Stimulated activated CD4-positive, alpha-beta T cell treated with anti-CD3 and anti-CD28 coated beads, Interleukin-12 subunit alpha, Interleukin-12 subunit beta, amount 100 ng/mL, for 24 hours (primary cell): ENCODE measurements at places on chromosomes 11 and 22.

DNA sequence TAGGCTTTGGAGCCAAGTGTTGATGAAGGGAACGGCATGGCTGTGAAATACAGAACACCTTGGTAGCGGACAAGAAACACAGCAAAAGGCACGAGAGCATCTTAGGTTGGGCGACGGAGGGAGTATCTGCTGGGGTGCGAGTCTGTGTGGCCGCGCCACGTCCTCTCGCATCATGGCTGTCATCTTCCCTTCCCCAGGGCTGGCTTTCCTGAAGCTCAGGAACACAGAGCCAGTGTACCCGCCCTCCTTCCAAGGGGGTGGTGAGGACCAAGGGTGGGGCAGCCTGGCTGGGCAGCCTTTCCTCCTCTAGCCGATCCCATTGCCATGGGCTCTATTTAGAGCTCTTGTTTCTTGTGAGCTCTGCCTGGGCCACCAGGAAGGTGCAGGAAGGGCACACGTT is 154.4 kb downstream of the FEZ1 start:
- no peak for DNase-seq

- DNase-seq = no peak
These were observed 9.2 kb downstream of the PARVB start for GRCh38 chr22:44033287-44033686.

- no peak for DNase-seq
These were observed 135.3 kb downstream of the PKNOX2 start for GRCh38 chr11:125299821-125300220.

GRCh38 chr11:118605116-118605867 is 2.1 kb upstream of the PHLDB1 start:
- no peak for DNase-seq

GRCh38 chr11:74611369-74611861 is 19.0 kb downstream of the POLD3 start:
- DNase-seq = no peak

- no peak for DNase-seq
These were observed 9.0 kb upstream of the MUC5AC start for GRCh38 chr11:1148752-1149180.

- no peak for DNase-seq
These were observed 120.0 kb upstream of the SYT13 start for GRCh38 chr11:45405916-45406670.

GRCh38 chr22:49964136-49965090 is 3.8 kb downstream of the PIM3 start:
- DNase-seq = no peak

GRCh38 chr11:72224564-72225410 is at the start of gene INPPL1:
INPPL1 (plus strand) TSS chr11:72224767; CDS start chr11:72224985, 218 bp downstream.
- no peak for DNase-seq

- no peak for DNase-seq
These were observed 274.4 kb downstream of the BLID start for GRCh38 chr11:121841487-121842191.

DNA sequence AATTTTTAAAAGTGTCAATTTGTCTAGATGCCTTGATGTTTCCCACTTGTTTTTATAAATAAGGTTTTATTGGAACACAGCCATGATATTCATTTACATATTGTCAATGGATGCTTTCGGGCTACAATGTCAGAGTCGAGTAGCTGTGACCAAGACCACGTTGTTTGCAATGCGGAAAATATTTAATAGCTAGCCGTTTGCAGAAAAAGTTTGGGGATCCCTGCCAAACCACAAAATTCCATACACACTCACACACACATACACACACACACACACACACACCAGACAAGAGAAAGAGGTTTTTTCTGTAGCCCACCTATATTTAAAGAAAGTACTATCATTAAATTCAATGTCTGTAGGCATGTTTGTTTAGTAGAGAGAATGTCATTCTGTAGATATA is 58.3 kb downstream of the TYR start:
- DNase-seq = no peak

DNA sequence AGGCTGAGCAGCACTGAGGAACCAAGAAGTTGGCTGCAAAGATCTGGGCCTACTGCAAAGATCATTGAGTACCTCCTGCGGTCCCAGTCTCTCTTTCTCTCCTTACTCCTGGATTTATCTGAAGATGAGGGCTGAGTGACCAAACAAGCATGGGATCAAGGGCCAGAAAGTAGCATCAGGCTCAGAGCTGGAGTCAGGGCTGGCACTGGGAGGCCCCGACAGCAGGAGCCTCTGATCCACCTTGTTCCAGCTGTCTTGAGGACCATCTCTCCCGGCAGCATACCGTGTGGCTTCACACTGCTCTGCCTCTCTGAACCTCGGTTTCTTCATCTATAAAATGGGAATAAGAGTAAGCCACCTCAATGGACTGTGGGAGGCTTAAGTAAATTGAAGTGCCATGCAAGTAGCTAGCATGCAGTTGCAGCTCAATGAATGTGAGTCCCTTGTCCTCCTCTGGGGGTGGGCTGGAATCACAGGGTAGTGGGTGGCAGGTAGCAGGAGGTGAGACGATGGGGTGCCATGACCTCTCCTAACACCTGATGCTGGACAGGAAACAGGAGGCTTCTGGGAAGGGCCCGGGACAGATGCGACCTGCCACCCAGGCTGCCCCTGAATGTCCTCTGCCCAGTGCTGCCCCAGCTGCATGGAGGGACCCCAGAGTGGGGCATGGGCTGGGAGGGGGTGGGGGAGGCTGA is 52.5 kb upstream of the PRDM11 start:
- no peak for DNase-seq
